ENCODE measurements at places on chromosomes 7 and 10.

DNA sequence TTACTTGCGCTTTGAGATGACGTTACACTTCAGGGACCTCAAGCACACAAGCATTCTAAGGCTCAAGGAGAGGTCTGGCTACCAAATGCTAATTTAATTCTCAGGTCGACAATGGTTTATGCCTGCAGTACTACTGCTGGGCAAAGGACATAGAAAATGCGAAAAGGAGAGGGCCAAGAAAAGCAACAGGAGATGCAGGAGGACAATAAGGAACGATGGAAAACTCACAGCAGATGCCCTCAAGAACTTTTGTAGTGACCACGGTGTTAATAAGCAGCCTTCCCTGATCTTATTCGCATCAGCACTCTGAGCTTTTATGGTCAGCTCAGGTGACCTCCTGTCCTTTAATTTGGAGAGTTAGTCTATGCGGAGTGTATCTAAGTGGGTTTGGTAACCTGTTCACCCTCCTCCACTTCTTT, 146.3 kb downstream of the GPR85 start:
- no peak for DNase-seq

DNA sequence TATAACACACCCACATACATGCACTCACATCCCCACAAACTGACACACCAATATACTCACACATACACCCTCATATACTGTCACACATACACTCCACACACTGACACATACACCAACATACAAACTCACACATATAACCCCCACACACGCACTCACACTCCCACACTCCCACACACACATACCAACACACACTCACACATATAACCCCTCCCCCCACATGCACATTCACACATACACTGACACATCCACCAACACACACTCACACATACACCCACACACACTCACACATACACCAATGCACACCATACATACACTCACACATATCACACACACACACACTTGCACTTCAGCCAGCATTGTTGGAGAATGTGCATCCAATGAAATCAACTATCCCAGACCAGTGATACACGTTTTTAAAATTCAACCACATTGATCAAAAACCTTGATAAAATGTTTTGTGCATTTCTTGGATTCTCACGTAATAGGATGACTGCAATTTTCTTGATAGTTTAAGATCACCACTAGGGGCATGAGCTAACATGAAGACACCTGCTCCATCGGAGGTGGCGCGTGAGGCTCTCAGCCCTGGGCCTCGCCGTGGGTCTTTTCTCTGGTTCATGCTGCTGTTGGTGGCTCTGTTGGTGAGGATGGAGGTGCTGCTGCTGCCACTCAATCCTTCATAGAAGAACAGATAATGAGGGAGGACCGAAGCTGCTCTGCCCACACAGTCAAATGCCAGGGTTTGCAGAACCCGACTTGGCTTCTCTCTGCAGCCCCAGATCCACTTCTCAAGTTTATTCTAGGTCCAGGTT, 32.1 kb upstream of the CHST15 start:
- no peak for DNase-seq

DNA sequence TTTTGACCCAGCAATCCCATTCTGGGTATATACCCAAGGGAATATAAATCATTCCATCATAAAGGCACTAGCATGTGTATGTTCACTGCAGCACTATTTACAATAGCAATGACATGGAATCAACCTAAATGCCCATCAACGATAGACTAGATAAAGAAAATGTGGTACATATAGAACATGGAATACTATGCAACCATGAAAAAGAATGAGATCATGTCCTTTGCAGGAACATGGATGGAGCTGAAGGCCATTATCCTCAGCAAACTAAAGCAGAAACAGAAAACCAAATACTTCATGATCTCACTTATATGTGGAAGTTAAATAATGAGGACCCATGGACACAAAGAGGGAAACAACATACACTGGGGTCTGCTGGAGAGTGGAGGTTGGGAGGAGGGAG, 58.0 kb upstream of the STARD3NL start:
- no peak for DNase-seq

GRCh38 chr10:8453587-8453986, 399.1 kb downstream of the GATA3 start:
- DNase-seq, result no peak

- DNase-seq, result no peak
Observed at GRCh38 chr7:111113263-111114017, 22.5 kb downstream of the LRRN3 start.

- DNase-seq, result no peak
Observed at GRCh38 chr10:10967029-10967428, 50.6 kb upstream of the CELF2 start.

DNA sequence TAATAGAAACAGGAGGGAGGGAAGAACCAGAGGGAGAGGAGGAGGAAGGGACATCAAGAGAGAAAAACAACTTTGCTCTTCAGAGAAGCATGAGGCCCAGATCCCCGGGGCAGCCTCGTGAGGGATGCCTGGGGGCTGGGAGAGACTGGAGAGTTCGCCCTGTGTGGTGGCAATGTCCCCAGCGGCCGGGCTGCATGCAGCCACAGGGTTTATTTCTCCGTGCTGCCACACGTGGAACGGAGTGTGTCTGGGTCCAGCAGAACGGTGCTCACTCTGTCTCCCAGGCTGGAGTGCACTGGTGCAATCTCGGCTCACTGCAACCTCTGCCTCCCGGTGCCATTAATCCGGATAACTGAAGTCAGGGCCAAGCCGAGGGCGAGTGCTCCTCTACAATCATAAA, 257.7 kb downstream of the ACTR3B start:
- no peak for DNase-seq

GRCh38 chr7:149422914-149423301, 38.0 kb downstream of the ZNF777 start:
- no peak for DNase-seq

DNA sequence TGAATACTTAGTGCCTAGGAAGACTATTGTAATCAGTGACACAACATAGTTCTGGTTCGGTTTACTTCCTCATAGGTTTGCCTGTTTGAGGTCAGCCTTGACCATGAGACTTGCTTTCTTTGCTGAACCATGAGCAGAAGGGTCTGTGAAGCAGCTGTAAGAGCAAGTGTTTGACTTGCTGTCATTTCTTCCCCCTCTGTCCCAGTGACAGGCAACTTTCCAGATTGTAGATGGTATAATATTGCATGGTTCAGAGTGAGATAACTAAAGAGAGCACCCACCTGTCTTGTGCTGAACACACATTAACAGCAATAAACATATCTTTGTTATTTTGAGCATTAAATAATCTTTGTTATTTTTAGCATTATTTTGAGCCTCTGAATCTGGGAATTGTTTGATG, 9.3 kb upstream of the RTKN2 start:
- no peak for DNase-seq
